NCI-H526 (cell line): ENCODE measurements at places on chromosomes 2 and 18.
A peak's percentile ranks its signal among the peaks of the same experiment; 100 is the strongest.

DNA sequence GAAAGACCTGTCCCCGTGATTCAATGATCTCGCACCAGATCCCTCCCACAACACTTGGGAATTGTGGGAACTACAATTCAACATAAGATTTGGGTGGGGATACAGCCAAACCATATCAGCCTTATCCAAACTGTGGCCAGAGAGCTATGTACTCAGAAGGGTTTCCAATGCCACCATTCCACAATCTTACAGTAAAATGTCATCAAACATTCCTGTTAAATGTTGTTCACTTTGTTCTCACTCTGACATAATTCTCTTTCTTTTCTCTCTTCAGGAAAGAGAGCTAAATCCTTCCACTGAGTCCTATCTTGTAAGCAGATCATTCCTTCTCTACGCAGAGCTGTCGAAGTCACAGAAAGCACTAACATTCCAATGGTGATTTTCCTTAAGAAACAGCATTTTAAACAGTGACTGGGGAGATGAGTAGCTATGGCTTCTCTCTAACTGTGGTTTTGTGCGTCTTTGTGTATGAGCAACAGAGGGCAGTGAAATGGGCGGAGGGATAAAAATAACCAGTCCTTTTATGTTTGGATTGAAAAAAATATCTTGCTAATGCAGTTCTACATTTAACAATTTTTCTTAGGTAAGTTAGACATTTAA, 684.7 kb downstream of the EPHA4 start:
- no peak for DNase-seq

DNA sequence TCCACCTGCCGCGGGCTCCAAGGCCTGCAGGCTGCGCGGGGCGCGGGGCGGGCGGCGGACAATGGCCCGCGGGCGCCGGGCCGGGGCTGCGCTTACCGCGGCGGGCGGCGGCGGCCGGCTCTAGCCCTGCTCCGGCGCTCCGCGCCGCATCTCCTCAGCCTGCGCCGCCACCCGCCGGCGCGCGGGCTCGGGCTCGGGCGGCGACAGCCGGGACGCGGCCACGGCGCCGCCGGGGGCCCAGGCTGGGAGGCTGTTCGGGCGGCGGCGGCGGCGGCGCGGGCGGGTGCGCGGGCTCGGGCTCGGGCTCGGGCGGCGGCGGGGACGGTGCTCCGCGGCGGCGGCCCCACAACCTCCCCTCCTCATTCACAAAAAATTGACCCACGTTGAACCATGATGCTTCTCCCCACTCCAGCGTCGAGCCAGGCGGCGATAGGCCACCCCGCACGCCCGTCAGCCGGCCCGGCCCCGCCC, at the start of gene HDAC4:
TSS of gene HDAC4 (minus strand) at position 425 of the 471 bp plus-strand sequence. CDS start 48,321 bp downstream, outside the sequence.
- no peak for DNase-seq

DNA sequence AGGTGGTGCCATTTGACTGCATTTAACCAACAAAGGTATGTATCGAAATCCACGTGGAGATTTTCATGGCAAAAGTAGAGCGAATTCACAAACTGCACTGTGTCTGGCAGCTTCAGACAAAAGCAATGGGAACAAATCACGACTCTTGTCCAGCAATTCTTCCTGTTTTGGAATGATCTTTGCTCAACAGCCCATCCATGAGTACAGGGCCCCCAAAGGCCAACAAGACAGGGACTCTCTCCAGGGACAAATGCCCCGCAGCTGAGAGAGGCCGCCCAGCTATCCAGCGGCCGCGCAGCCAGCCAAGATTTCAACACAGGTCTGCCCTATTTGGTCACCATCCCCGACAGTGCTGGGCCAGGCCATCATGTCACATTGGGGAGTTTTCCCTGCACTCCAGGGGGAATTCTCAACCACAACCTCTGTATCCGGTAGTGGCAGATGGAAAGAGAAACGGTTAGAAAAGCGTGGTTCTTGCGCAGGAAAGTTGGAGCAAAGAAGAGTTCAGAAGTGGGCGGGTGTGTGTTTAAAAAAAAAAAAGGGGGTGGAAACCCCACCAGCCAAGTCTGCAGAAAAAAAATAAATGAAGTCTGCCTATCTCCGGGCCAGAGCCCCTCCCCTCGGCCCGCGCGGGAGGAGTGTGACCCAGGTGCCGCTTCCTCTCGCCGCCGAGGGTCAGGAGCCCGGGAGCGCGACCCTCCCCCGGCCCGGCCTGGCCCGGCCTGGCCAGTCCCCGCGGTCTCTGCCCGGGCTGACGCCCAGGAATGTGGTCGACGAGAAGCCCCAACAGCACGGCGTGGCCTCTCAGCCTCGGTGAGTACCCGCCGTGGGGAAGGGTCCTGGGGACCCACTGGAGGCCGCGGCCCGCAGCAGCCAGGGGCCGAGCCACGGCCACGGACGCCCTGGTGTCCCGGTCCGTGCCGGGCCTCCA, at the start of gene GYPC:
TSS of gene GYPC (plus strand) at position 659 of the 931 bp plus-strand sequence. CDS start at position 765, 106 bp downstream.
- DNase-seq, result no peak

- DNase-seq, result peak; percentile 33
Measured at GRCh38 chr2:38740851-38741731, 10.1 kb downstream of the SRSF7 start.

DNA sequence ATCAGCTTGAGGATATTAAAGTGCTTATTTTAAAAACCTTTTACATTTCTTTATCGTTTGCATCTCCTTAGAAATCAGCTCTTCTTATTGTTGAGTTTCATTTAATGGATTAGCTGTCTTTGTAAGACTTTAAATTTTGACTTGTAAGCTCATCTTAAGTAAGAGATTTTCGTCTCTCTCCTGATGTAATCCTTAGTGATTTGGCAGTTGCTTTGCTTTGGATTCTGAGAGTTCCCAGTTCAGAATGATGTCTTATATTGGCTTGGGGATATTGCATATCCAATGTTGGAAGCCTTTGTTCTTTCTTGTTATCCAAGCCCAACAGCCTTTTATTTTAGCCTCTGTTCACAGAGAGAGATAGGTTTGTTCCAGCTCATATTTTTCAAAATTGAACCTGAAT, 212.1 kb downstream of the ARL6IP6 start:
- DNase-seq, result no peak

GRCh38 chr2:200765995-200766660, 45.6 kb upstream of the BZW1 start:
- no peak for DNase-seq

DNA sequence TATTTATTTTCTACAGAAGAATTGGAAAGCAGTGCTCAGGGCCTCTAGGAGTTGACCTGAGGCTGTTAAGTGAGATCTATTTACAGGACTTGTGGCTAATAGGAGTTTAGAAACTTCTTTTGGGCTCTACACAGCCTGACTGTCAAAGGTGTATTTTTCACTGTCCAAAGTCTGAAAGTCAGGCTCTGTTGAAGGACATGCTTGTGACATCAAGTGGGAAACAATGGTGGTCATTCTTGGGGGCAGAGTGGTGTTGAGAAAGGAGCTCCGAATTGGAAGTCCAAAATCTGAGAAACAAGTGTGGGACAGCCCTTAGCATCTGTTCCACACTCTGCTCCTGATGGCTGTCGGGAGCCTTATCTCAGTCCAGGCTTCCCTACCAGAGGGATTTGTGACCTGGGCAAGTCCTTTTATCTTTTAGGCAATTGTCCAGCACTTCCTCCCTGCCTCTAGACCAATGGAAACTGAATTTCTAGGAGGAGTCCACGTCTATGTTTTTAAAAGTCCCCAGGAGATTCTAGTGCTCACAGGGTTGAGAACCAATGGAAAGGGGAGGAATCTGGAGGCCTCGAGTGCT, 76.4 kb downstream of the LIPG start:
- DNase-seq, result no peak

- DNase-seq, result no peak
Measured at GRCh38 chr2:94762600-94762999, 108.6 kb upstream of the TEKT4 start.

DNA sequence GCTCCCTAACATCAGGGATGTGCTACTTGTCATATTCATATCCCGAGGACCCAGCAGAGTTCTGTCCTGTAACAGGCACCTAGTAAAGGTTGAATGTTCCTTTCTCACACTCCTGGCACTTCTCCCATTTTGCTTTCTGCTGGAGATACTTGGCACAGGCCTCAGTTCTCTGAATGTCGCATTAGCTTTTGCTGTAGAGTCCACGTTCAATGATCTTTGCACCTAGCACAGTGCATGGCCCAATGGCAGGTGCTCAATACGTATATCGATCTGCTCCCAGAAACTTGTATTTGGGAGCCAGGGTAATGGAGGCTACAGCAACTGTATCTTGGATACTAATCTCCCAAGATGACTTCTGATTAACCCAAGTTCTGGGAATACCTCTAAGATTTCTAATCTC, 24.8 kb upstream of the VPS4B start:
- DNase-seq, result no peak

DNA sequence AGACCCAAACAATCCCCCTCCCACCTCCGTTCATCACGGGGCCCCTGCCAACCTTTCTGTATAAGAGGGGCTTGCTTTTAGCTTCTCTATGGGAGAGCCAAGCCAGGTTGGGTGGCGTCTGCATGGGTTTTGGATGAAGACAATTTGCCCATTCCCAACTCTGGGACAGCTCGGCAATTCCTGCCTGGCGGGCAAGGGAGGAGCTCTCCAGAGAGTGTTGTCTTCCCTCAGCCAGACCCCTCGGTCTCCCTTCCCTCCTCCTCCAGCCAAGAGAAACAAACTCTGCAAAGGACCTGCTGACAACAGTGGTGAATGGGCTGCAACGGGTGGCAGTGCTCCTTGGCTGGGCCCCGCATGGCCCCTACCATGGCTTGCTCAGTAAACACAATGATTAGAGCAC, 267.2 kb upstream of the HDAC4 start:
- DNase-seq, result no peak

DNA sequence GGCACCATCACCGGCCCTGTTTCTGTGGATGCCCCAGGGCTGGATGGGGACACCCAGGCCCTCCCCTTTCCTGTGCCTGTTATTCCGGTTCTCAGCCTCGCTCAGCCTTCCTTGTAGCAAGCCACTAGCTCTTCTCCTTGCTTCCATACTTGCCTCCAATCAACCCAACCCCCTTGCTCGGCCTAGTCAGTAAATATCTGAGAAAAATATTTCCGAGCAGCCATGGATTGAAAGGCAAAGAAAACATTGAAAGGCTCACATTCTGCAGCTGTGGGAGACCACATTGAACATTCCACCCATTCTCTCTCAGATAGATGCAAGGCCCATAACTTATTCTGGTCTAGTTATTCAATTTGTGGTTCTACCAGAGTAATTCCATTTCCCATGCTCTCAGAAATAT, 114.9 kb downstream of the SPP2 start:
- DNase-seq, result no peak

GRCh38 chr2:69645921-69646320, 2.4 kb upstream of the AAK1 start:
- no peak for DNase-seq

- DNase-seq, result no peak
Measured at GRCh38 chr2:197268786-197269584, 41.6 kb downstream of the ANKRD44 start.

DNA sequence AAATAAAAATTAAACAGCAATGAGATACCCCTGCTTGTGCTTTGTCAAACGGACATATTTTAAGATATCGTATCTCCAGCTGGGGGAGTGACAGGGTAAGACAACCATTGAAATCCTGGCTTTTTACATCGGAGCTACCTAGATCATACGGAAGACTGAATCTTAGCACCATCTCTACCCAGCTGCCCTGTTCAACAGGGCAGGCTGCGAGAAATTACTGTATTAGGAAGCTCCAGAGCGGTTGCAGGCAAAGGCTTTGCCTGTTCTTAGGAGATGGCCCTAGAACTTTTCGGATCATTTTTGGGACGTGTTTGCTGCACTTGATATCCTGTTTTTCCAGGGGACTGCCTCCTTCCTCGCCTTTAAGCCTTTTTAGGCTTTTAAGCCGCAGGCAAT, 2.0 kb upstream of the PRKCE start:
- no peak for DNase-seq

DNA sequence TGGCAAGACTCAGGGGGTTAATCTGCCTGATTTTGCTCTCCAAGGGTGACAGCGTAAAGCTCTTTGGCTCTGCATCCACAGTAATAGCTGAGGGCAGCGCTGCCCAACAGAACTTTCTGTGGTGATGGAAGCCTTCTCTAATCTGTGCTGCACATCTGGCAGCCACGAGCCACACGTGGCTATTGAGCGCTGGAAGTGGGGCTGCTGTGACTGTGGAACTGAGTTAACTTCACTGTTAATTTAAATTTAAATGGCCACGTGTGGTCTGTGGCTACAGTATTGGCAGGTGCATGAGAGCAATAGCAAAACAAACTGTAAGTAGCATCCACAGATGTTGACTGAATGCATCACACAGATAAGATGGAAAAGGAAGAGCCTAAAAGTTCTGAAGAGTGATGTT, 47.3 kb upstream of the TMEM200C start:
- DNase-seq, result no peak

- no peak for DNase-seq
Measured at GRCh38 chr2:12036640-12036983, 290.2 kb downstream of the LPIN1 start.

DNA sequence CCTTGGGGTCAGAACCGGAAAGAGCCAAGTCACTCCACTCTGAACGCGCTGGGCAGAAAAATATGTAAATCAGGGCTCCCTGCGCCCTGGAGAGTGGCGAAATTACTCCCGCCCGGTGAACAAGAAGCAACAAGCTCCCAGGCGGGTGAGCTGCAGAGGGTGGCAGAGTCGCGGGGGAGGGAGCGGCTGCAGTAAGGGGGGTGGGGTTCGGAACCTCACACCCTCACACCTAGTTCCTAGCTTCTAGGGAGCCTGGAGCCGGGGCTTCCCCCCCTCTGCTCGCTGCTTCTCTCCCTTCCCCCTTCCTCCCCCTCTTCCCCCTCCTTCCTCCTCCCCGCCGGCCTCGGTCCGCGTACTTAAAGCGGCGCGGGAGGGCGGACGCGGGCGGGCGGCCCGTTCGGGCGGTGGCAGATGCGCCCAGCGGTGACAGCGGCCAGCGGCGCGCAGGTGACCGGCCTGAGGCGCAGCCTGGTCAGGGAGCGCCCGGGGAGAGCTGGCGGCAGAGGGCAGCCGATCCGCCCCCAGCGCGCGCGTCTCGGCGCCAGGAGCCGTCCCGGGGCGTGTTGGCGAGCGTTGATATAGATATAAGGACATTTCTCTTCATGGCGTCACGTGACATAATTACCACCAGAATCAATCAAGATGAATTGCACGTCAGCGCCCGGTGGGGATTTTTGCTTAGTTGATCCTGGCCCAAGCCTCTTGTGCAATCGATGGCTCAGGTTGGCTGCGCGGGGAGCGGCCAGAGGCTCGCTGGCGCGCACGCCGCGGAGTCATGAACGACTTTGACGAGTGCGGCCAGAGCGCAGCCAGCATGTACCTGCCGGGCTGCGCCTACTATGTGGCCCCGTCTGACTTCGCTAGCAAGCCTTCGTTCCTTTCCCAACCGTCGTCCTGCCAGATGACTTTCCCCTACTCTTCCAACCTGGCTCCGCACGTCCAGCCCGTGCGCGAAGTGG, at the start of gene HOXD11:
TSS of gene HOXD11 (plus strand) at position 700 of the 959 bp plus-strand sequence. CDS start at position 776, 76 bp downstream.
- peak; percentile 86 for DNase-seq

- DNase-seq, result no peak
Measured at GRCh38 chr2:96195410-96196066, 13.1 kb downstream of the STARD7 start.

- no peak for DNase-seq
Measured at GRCh38 chr2:100619951-100620350, 57.2 kb downstream of the PDCL3 start.

- no peak for DNase-seq
Measured at GRCh38 chr2:88053296-88053695, 2.3 kb downstream of the KRCC1 start.

- peak; percentile 19 for DNase-seq
Measured at GRCh38 chr2:105287692-105288091, 41.8 kb downstream of the TGFBRAP1 start.

GRCh38 chr18:77151033-77151771, 18.6 kb upstream of the MBP start:
- no peak for DNase-seq
